NCI-H146 (cell line): ENCODE measurements at places on chromosomes 3 and 15.

GRCh38 chr3:111498022-111498421 lies 44.0 kb upstream of the CD96 start:
- peak; percentile 54 for DNase-seq

DNA sequence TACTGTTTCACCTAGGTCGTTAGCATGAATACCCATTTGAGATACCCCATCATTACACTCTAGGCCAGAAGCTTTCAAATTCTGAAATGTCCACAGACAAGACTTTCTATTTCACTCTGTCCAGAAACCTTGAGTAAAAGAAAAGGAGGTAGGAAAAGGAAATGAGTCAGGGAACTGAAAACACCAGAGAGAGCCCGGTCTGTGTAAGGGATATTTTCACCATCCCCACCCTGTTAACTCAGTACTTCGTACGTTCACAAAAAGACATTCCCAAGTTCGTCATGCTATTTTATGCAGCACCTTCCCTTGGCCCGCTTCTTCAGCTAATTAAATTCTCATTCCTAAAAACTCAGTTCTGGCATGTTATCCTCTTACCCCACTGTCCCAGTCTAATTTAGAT lies 89.4 kb upstream of the SOX2 start:
- DNase-seq: no peak

- DNase-seq: no peak
Observed at GRCh38 chr15:92921215-92922131, 21.3 kb downstream of the CHD2 start.

- DNase-seq: no peak
Observed at GRCh38 chr15:80697075-80697685, 2.1 kb downstream of the ABHD17C start.

- DNase-seq: peak; percentile 65
Observed at GRCh38 chr15:99450896-99451358, 114.9 kb upstream of the MEF2A start.
